Ureter (tissue), 1 donor: ENCODE measurements at places on chromosomes 11 and 22. TPM values are rescaled to one million over a fixed set of nuclear protein-coding genes. Genes with fewer than 3 reads are reported as not detected.

IGSF22 gene
- total RNA-seq: 4.1 TPM

MMP27 gene
- not detected for total RNA-seq

APOL5 gene
- total RNA-seq: not detected

- DNase-seq: peak; percentile 78
Measured at GRCh38 chr11:64743591-64744543, at the start of gene RASGRP2. TSS of gene RASGRP2 (minus strand) at chr11:64744142. CDS start at chr11:64742866, 1,276 bp downstream.

GRCh38 chr11:31995525-31996094, 95.3 kb upstream of the RCN1 start:
- DNase-seq: no peak

LARGE2 gene
- 18.0 TPM for total RNA-seq

DNA sequence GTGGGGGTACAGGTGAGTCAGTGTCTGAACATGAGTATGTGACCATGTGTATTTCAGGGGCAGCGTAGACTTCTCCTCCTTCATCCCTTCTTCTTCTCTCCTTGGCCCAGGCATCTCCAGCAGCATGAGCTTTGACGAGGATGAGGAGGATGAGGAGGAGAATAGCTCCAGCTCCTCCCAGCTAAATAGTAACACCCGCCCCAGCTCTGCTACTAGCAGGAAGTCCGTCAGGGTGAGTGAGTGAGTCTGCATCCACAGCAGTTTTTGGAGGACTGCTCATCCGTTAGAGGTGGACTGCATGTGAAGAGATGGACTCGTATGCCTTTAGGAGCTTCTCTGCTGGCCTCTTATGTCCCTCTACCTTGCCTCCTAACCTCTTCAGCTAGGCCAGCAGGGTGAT, 15.6 kb downstream of the TUB start:
- peak; percentile 26 for DNase-seq

CATSPER1 gene
- total RNA-seq: not detected

KCNJ1 gene
- total RNA-seq: not detected

- no peak for DNase-seq
Measured at GRCh38 chr11:15816260-15816871, 540.0 kb downstream of the SOX6 start.

MMP1 gene
- total RNA-seq: 0.57 TPM

DNA sequence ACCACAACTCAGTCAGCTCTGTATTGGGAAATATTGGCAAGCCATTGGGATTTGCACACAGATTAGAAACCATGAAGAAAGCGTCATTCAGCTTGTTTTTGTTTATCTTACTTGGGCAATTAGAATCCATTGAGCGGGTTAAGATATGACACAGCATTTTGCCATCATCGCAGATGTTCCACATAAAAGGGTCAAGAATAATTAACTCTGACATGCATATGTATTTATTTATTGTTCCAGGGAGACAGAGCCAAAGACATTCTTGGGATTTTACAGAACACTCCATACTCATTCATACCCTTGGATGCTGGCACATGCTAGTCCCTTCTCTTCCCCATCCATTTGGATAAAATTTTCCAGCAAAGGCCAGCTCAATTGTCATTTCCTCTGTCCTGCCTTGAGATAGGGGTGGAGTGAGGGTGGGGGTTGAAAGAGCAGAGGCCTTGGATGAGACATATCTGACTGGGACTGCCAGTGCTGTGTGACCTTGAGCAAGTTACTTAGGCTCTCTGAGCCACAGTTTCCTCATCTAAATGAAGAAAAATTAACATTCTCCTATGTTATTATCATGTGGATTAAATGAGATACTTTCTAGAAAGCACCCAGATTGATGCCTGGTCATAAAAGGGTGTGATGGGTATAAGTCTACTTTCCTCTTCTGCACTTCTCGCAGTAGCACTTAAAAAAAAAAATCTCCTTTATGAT, 179.7 kb downstream of the RRAS2 start:
- no peak for DNase-seq

DNA sequence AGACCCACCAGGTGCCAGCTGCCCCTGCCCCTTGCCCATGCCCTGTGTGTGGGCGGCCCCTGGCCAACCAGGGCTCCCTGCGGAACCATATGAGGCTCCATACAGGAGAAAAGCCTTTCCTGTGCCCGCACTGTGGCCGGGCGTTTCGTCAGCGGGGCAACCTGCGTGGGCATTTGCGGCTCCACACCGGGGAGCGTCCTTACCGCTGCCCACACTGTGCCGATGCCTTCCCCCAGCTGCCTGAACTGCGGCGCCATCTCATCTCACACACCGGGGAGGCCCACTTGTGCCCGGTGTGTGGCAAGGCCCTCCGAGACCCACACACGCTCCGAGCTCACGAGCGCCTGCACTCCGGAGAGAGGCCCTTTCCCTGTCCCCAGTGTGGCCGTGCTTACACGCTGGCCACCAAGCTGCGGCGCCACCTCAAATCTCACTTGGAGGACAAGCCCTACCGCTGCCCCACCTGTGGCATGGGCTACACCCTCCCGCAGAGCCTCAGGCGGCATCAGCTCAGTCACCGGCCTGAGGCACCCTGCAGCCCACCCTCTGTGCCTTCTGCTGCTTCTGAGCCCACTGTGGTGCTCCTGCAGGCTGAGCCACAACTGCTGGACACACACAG, 4.3 kb downstream of the ZNF408 start:
- DNase-seq: no peak

DNA sequence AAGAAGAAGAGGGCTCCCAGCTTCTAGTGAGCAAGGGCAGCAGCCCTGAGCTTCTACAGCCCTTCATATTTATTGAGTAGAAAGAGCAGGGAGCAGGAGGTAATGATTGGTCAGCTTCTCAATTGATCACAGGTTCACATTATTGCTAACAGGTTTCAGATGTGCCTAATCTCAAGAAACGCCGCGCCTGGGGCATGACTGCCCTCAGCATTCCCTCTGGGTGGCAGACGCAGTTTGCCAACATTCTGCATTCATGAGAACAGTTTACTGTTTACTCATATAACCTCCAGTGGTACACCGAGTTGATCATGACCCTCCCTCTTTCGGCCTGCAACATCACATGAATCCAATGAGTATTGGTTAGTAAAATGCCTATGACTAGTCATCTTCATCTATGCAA, 4.7 kb upstream of the ZNF74 start:
- DNase-seq: peak; percentile 19

TEX54 gene
- total RNA-seq: not detected

DNA sequence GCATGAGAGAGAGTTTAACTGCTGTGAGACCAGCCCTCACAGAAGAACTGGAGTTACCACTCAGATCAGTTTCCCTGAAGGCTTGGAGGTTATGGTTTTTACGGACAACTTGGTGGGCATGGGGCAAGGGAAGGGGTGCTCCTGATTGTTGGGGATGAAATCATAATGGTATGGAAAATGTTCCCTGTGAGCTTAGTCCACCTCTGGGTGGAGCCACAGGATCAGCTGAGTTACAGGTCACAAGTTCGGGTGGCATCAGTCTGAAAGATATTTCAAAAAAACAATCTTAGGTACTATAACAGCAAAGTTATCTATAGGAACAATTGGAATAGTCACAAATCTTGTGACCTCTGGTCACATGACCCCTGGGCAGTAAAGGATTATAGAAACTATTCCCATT, 162.9 kb downstream of the DLG2 start:
- no peak for DNase-seq

GRCh38 chr22:36641902-36642640, 61.5 kb downstream of the CACNG2 start:
- no peak for DNase-seq

GRCh38 chr11:45879803-45880686, 5.4 kb upstream of the MAPK8IP1 start:
- no peak for DNase-seq

DNA sequence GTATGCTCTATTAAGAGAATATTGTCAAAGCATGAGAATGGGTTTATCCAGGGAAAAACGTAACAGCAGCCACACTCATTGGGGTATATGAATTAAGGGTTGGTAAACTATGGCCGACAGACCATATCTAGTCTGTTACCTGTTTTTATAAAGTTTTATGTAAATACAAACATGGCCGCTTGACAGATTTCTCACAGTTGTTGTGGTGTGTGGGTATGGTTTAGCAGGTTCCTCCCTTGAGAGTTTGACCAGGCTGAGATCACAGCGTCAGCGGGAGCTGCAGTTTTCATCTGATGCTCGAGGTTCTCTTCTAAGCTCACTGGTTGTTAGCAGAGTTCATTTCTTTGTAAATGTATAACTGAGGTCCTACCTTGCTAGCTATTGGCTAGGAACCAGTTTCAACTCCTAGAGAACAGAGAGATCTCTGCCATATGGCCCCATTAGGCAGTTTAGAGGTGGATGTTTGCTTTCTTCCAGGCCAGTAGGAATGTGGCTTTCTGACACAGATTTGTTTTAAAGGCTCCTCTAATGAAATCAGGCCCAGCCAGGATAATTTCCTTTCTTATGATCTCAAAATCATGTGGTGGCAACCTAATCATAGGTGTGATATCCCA, 45.5 kb upstream of the GRIK4 start:
- no peak for DNase-seq

- no peak for DNase-seq
Measured at GRCh38 chr11:131203040-131203439, 167.4 kb upstream of the NTM start.

- no peak for DNase-seq
Measured at GRCh38 chr11:88231894-88232482, 56.7 kb upstream of the RAB38 start.

MPZL2 gene
- total RNA-seq: 226 TPM

GSTT2B gene
- 6.9 TPM for total RNA-seq

GRCh38 chr11:68734111-68734510, 17.2 kb downstream of the TESMIN start:
- DNase-seq: no peak

DNA sequence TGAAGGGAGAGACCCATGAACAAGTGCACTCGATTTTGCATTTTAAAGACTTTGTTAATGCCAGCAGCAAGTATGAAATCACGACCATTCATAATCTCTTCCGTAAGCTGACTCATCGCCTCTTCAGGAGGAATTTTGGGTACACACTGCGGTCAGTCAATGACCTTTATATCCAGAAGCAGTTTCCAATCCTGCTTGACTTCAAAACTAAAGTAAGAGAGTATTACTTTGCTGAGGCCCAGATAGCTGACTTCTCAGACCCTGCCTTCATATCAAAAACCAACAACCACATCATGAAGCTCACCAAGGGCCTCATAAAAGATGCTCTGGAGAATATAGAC, 5.9 kb downstream of the SERPIND1 start:
- DNase-seq: no peak

DNA sequence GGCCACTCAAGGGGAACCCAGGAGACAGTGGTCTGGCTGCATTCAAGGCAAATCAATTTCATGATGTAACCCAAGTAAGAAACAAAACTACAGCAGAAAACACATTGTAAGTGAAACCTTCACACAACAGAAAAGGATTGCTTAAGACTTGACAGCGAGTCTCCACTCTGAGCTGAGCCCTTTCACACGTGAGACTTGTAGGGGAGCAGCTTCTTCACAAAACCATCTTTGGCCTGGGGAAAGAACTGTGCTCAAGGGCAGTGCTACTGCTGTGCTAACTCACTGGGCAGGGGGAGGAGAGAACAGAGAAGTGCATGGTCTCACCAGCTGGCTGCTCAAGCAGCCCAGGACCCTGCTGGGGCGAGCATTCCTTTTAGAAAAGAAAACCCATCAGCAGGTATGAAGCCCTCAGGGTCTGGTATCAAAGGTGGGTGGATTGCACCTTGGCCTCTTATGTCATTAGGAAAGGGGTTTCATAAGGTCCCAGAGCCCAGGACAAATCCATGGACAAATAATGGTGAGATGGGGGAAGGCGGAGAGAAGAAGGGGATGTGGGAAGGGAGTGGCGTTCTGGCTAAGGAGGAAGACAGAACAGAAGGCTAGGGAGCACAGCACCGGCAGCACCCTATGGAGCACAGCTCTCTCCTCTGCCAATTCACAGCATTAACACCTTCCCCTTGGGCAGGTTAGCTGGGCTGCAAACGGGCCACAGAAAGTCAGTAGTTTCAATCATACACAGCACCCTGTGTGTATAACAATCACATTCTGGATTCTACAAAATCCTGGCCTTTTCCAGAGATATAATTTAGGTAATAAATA, 20.6 kb upstream of the RAPSN start:
- DNase-seq: no peak

GRCh38 chr11:127445476-127445875, 444.9 kb upstream of the KIRREL3 start:
- DNase-seq: no peak

- no peak for DNase-seq
Measured at GRCh38 chr11:131824771-131825170, 454.4 kb downstream of the NTM start.

DNA sequence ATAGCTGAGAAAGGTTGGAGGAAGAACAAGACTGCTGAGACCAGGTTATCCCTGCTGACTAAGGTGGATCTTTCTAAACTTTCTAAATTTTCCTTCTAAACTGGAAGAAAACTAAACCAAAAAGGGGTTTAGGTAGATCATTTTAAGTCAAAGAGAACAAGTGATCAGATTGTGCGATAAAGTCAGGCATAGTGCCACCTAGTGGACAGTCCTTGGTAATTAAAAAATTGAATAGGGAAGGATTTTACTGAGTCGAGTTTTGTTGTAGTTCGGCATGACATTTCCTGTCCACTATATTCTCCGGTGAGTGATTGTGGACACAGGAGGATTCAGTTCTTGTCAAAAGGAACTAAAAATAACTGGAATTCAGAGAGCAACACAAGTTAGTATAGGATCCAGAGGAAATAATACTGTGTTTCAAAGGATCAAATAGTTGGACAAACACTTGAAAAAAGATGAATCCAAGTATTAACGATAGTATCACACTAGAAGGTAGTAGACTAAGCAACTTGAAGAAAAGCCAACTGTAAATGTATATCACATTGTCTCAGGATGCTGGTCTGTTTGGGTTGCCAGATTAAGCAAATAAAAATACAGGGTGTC, 1236.4 kb downstream of the FAM181B start:
- no peak for DNase-seq

GRCh38 chr11:87179621-87180020, 141.9 kb downstream of the TMEM135 start:
- DNase-seq: no peak

OR52B6 gene
- total RNA-seq: not detected

DNA sequence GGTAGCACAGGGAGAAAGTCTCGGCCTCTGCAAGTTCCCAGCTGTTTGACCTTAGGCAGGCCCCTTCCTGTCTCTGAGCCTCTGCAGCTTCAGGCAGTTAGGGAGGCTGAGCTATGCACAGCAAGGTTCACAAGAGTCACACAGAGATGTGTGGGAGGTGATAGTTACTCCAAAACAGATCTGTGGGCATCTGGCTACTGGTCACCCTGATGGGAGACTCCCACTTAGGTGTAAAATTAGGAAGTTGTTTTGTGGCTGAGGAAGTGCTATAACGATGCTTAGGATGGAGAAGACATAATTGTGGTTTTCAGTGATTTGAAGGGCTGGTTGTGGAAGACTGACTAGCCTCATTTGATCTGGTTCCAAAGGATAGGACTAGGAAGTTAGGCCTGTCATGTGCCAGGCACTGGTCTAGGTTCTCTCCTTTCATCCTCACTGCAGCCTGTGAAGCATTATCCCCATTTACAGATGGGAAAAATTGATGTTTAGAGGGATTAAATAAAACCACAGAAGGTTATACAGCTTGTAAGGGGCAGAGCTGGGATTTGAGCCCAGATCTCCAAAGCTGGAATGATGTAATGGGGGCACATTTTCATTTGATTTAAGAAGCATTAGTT, 13.5 kb downstream of the ACO2 start:
- no peak for DNase-seq

GRCh38 chr11:41978945-41979344, 519.5 kb upstream of the LRRC4C start:
- no peak for DNase-seq

CAPN5 gene
- total RNA-seq: 143 TPM

GRCh38 chr11:61777234-61778090, 14.9 kb downstream of the TMEM258 start:
- no peak for DNase-seq

MUC5B gene
- total RNA-seq: not detected
